ENCODE measurements at places on chromosomes 16 and 17.

- no peak for DNase-seq
These were observed 33.7 kb upstream of the NUDT16L1 start for GRCh38 chr16:4659363-4660353.

- no peak for DNase-seq
These were observed 26.4 kb downstream of the LDAF1 start for GRCh38 chr16:21184834-21185233.

DNA sequence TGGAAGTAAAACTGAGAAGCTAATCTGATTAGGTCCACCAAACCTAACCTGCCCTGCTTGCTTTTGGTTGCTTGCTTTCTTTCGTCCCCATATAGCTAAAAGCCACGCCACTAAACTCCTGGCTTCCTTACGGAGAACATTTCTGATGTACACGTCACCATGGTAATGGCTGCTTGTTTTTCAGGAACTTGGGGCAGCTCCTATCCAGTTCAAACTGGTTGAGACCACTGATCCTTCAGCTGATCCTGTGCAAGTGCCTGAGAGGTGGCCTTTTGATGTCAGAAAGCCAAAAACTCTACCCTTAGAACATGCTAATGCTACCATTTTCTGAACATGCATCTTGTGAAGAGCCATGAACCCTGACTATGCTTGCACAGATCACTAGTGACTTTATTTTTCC, 14.4 kb upstream of the DHRS7C start:
- DNase-seq = no peak

- no peak for DNase-seq
These were observed 849 bp downstream of the CAPN15 start for GRCh38 chr16:528111-529011.

GRCh38 chr16:60818465-60818864, 1217.8 kb downstream of the CDH8 start:
- DNase-seq = no peak

DNA sequence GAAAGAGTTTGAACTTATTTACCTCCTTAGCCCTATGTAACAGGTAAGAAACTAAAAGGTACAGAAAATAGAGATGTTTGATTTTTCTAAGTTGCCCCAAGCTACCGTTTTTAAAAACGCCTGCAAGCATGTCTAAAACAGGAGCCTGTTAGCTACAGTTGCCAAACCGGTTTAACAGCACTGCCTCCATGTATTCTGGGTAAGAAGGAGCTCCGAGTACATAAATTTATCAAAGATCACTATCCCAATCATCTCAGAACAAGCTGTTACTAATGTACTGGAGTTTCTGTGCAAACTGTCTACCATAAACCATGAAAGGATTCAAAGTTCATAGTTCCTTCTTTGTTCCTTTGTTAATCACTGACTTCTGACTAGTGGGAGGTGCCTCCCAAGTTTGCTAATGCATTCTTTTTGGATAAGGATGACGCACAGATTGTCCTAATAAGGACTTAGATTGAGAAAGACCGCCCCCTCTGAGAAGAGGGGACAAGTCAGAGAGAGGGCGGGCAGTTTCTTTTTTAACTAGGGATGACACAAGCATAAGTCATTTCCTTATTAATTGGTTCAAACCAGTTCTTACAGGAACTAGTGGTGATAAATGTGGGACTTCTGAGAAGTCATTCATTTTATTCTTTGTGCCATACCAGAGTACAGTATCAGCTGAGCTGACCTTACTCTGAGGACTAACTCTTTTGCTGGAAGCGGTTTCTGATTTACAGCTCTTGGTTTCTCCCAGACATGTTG, 55.3 kb downstream of the TUBD1 start:
- DNase-seq = peak; percentile 99

DNA sequence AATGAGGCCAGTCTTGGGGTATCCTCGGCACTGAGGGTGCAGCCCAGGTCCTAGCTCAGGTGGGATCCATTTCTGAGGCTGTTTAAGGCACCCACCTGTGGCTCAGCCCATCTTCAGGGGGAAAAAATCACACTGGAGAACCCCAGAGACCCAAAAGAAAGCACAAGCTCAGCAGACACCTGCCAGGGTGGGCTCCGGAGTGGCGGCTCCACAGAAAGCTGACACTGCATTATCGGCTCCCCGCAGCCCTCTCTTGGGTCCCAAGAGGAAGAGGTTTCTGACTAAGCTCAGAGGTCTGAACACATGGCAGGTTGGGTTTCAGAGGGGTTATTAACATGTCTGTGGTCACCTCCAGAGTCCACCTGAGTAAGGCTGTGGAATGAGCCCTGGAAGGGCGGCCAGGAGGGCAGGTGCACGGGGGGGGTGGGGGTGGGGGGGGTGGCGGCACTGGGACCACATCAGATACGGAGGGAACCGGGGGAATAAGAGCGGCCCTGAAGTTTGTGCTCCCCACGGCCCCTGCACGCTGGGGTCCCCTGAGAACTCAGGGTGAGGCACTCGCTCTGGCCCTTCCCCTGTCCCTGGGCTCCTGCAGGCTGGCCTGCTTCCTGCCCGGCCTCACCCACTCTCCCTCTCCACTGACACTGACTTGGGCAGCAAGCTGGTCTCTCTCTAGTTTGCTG, 79.5 kb downstream of the TIMM22 start:
- no peak for DNase-seq

GRCh38 chr16:84115919-84116719, 623 bp downstream of the MBTPS1 start:
- no peak for DNase-seq

DNA sequence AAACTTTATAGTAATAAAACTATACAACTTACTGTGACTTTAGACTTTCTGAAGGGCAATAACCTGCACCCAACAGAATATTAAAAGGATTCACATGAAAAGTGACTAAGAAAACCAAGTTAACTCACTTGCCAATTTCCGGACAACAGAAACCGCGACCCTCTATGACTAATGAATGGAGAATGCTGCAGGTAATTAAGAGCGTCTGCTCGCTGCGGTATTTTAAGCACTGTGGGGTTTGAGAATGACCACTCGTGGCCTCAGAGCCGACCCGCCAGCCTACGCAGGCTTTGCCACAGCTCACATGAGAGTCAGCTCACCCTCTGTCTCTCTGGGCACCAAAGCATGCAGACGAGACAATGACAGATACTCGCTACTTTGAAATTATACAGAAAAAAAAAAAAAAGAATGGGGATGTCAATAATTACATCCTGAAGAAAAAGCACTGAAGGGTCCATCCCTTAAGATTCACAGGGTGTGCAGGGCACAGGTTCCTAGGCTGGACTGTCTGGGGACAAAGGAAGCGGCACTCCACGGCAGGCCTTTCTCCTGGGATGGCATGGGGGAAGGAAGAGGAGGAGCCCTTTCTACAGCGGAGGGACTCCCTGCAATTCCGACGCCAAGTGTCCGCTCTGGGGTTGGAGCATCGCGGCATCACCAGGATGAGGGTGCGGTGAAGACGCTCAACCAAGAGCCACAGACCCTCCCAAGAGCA, 35.0 kb downstream of the ZCCHC14 start:
- DNase-seq = peak; percentile 91

DNA sequence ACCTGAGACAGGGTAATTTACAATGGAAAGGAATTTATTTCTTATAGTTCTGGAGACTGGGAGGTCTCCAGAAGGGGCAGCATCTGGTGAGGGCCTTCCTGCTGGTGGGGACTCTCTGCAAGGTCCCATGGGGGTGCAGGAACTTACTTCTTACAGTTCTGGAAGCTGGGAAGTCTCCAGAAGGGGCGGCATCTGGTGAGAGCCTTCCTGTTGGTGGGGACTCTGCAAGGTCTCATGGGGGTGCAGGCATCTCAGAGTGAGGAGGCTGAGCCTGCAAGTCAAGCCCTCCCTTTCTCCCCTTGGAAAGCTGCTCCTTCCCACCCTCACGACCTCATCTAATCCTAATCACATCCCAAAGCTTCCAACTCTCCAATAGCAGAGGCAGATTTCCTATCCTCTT, 157.4 kb downstream of the FOXL1 start:
- no peak for DNase-seq

DNA sequence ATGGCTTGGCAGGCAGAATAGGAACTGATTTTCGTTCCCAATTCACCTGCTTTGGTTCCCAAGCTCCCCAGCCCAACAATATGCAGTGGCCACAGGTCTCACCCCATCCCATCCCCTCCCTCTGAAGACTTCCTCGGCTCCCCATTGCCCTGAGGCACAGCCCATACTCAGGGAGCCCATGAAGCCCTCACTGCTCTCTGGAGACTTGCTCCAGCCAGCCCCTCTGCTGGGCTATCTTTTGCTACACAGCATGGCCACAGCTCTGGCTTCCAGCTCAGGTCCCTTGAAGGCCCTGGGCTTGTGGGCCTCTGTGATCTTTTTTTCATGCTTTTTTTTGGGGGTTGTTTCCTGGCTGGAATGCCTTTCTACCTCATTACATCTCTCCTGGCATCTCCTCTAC, 8.5 kb upstream of the RNF222 start:
- no peak for DNase-seq

GRCh38 chr17:50683434-50684287, 24.1 kb downstream of the ANKRD40 start:
- DNase-seq = no peak

DNA sequence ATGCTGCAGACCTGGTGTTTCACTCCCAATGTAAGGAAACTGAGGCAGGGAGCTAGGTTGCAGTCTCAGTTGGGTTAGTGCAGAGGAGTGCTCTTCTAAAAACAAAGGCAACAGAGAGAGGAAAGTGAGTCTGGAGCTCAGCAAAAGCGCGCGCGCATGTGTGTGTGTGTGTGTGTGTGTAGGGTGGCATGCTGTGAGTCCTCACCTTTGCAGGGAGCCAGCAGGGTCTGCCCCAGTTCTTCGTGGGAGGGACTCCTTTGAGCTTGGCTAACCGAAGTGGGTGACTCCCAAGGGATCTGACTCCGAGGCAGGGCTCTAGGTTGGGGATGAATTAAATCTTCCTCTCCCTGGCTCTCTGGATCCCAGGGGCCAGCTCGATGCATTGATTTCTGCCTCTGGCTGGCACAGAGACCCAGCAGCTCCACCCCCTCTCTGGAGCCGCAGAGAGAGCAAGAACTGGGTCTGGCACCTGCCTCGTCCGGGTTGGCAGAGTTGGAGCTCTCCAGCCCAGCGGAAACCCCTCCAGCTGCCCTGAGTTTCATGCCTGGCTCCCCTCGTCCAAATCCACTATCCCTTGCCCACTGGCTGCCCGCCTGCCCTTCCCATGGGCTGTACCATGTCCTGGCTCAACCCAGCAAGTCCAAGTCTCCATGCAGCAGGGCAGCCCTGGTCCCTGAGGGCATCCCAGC, 1.3 kb upstream of the BTBD17 start:
- DNase-seq = no peak

- no peak for DNase-seq
These were observed 484.5 kb downstream of the KCNJ2 start for GRCh38 chr17:70653850-70654249.

- DNase-seq = no peak
These were observed 1.2 kb downstream of the ARHGAP44 start for GRCh38 chr17:12790249-12791106.

DNA sequence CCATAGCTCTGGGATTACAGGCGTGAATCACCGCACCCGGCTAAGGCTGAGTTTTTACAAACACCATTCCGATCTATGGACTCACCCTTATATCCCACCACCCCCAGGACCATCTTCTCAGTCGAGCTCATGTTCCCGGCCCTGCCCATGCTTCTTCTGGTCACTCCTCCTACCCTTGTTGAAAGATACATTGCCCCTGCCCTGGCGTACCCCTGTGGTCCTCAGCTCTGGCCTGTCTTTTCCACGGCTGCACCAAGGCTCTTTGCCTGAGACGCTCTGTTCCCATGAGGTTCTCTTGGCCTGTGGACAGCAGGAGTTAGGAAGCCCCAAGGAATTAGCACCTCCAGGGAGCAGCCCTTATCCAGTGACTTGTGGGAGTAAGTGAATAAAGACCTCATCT, 379.4 kb upstream of the TNRC6C start:
- no peak for DNase-seq

DNA sequence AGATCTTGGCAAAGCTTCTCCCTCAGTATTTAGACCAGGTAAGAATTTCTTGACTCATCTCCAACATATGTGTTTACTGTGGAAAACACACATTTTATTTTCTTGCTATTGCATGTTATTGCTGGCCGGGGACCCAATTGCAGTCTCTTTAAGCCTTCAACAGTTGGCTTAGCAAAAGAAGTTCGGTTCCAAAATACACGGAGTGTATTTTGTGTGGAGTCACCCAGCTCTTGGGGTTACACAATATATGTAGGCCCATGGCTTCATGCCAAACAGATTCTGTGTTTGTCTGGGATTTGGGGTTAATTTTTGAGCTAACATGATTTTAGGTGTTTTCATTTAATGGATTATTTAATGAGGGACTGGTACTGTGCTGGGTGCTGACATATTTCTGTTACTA, 4.0 kb downstream of the ALDH3A2 start:
- DNase-seq = no peak

DNA sequence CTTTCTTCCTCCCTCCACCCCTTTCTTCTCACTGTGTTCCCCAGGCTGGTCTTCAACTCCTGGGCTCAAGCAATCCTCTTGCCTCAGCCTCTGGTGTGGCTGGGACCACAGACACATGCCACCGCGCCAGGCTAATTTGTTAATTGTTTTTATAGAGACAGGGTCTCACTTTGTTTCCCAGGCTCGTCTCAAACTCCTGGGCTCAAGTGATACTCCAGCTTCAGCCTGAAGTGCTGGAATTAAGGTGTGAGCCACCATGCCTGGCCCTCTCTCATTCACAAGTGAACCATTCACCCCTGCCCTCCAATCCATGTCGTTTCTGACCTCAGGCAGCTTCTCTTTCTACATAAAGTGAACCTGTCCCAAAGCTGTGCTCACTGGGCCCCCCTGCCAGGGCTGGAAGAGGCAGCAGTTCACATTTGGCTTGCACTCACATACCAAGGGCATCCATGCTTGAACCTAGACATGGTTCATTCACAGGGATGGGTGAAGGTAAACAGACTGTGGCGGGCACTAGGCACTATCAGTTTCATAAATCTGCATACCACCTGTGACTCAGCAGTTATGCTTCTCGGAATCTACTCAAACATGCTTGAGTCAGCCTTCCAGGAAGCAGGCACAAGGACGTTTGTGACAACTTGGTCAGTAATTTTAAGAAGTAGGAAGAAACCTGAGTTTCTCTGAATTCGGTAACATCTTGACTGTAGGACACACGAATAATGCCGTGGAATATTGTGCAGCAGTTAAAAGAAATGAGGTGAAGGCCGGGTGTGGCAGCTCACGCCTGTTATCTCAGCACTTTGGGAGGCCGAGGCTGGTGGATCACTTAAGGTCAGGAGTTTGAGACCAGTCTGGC, 6.0 kb upstream of the RNF213 start:
- DNase-seq = peak; percentile 58

DNA sequence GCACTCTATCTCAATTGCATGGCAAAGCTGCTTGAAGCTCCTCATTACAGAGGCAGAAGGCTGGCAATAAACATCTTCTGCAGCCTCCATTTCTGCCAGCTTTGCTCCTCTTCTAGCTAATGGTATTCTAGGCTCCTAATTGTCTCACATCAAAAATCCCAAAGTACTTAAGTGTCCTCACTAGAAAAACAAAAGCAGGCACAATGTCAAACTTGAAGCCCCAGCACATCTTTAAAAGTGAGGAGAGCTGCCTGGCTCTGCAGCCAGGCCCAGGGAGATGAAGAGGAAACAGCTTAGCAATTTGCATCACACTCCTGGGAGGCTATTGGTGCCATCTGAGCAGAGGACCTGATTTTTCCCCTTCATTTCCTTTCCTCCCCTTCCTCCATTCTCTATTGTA, 197.1 kb downstream of the KCNJ2 start:
- DNase-seq = no peak
